T-helper 2 cell treated with Interferon-gamma antibody and Interleukin-4, amounts not matched to agents 100 ng/mL and 5 ng/mL, for 36 hours (primary cell): ENCODE measurements at places on chromosomes 3 and 15. TPM values are rescaled to one million over a fixed set of nuclear protein-coding genes. Genes with fewer than 3 reads are reported as not detected.

Gene RETNLB
- total RNA-seq = not detected in 2 replicates

Gene TMEM207
- not detected in 2 replicates for total RNA-seq

Gene SLC51A
- not detected in 2 replicates for total RNA-seq

Gene CHRM5
- total RNA-seq = not detected in 2 replicates

Gene ARIH1
- total RNA-seq = 112 and 126 TPM in 2 replicates

Gene ESYT3
- 0.61 and 1.2 TPM in 2 replicates for total RNA-seq

Gene SCAMP5
- 0.80 and 0.86 TPM in 2 replicates for total RNA-seq

Gene SMCO1
- total RNA-seq = not detected in 2 replicates

Gene P2RY14
- 0.48 and 0.57 TPM in 2 replicates for total RNA-seq

Gene NCK1
- total RNA-seq = 41.5 and 45.4 TPM in 2 replicates

Gene CELSR3
- 11.1 and 11.2 TPM in 2 replicates for total RNA-seq

Gene CCR9
- total RNA-seq = not detected in 2 replicates

Gene FAM81A
- 1.2 and 1.4 TPM in 2 replicates for total RNA-seq

Gene CLDN18
- not detected in 2 replicates for total RNA-seq

Gene RYR3
- not detected in 2 replicates for total RNA-seq

Gene CILP
- 0.07 TPM in 2 replicates for total RNA-seq

Gene ZNF80
- total RNA-seq = 0.86 and 1.00 TPM in 2 replicates

Gene MORC1
- not detected in 2 replicates for total RNA-seq

Gene SLCO3A1
- total RNA-seq = 47.1 and 50.3 TPM in 2 replicates

Gene PRR20G
- total RNA-seq = not detected in 2 replicates
